Thoracic aorta endothelial cell (primary cell): ENCODE measurements at places on chromosomes 1 and 21. TPM values are rescaled to one million over a fixed set of nuclear protein-coding genes. Genes with fewer than 3 reads are reported as not detected.

The GCSAML gene
- total RNA-seq: not detected in 2 replicates

The ZC3H12A gene
- 4.1 and 5.2 TPM in 2 replicates for total RNA-seq

The CCDC18 gene
- total RNA-seq: 14.6 and 19.6 TPM in 2 replicates

The MATN1 gene
- under 0.01 and 0.13 TPM in 2 replicates for total RNA-seq

The AVPR1B gene
- total RNA-seq: not detected in 2 replicates

The CCDC30 gene
- 0.53 and 0.72 TPM in 2 replicates for total RNA-seq

The CASP9 gene
- total RNA-seq: 4.8 and 6.0 TPM in 2 replicates

The SPRR1A gene
- not detected in 2 replicates for total RNA-seq

The ARL8A gene
- total RNA-seq: 19.8 and 22.5 TPM in 2 replicates

The TPTE gene
- total RNA-seq: not detected in 2 replicates

The LCE3D gene
- total RNA-seq: not detected in 2 replicates

The GBP3 gene
- 18.1 and 30.6 TPM in 2 replicates for total RNA-seq

The BEND5 gene
- total RNA-seq: 0.65 TPM in 1 of 2 replicates, not detected in the other

The DNASE2B gene
- not detected in 2 replicates for total RNA-seq

The CD53 gene
- total RNA-seq: not detected in 2 replicates
